DMS79 (cell line): ENCODE measurements at places on chromosomes 16 and 17.

DNA sequence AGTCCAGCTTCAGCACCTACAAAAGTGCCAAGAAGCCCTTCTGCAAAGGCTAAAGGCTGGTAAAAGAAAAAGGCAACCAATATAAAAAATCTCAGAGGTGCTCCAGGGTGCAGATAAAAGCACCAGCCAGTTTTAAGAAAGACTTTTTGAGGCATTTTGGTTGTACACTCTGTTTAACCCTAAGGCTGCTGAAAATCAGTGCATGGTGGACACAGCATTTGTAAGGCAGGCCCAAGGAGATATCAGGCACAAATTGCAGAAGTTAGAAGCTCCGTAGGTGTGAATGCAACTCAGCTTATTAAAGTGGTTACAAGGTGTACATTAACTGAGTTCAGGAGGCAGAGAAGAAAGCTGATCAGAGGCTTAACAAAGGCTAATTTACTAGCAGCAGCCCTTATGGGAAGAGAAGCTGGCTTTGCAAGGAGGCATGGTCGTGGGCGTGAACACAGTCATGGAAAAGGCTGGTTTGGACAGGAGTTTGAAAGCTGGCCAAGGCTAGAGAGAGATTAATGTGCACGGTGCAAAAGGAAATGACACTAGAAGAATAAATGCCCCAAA lies 21.1 kb downstream of the ACSM1 start:
- peak; percentile 69 for DNase-seq

- no peak for DNase-seq
These were observed 1.7 kb downstream of the SPHK1 start for GRCh38 chr17:76385892-76386786.

GRCh38 chr17:37725601-37726146 lies 19.2 kb downstream of the HNF1B start:
- peak; percentile 42 for DNase-seq

- no peak for DNase-seq
These were observed 59.2 kb downstream of the SRL start for GRCh38 chr16:4182581-4183236.

DNA sequence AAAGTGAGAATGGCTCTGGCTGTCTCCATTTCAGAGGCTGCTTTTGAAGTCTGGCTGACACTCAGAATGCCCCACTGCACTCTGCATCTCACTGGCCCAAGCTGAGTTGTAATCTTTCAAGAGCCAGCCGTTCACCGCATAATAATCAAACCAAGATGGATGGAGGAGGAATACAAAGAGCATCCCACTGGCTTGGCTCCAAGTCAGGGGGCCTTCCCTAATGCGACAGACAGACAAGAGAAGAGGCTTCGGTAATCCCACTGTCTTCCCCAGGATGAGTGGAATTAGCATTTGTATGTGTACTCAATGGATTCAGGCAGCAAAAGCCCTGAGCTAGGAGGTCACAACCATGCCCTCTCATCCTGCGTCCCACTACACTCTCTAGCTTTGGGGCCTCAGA lies 68.0 kb downstream of the CBLN1 start:
- no peak for DNase-seq

GRCh38 chr17:49519781-49520180 lies 24.7 kb downstream of the NGFR start:
- DNase-seq = no peak

DNA sequence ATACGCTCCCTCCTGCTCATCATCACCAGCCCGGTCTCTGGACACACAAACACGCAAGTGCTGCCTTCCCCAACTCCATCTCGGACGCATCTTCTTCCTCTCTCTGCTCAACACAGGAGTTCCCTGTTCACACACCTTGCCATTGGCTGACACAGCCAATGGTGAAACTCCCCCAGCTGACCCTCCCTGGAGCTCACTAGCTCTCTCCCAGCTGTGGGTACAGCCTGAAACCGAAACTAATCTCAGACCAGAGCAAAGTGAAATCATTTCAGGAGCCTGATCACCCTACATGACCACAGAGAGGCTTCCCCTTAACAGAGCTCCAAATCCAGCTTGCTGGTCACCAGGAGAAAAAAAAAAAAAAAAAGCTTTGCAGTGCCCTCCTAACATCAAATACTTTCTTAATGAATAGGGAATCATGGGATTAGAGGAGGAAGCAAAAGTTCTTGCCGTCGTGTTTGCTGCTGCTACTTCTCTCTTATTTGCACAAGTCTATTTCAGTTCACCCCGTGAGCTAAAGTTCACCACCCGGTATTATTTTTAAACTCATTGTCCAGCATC lies 8.3 kb downstream of the CUEDC1 start:
- DNase-seq = peak; percentile 45
